Brain (organoid and tissue), 16 donors: ENCODE measurements at places on chromosomes 2 and 18.
A peak's percentile ranks its signal among the peaks of the same experiment; 100 is the strongest.

DNA sequence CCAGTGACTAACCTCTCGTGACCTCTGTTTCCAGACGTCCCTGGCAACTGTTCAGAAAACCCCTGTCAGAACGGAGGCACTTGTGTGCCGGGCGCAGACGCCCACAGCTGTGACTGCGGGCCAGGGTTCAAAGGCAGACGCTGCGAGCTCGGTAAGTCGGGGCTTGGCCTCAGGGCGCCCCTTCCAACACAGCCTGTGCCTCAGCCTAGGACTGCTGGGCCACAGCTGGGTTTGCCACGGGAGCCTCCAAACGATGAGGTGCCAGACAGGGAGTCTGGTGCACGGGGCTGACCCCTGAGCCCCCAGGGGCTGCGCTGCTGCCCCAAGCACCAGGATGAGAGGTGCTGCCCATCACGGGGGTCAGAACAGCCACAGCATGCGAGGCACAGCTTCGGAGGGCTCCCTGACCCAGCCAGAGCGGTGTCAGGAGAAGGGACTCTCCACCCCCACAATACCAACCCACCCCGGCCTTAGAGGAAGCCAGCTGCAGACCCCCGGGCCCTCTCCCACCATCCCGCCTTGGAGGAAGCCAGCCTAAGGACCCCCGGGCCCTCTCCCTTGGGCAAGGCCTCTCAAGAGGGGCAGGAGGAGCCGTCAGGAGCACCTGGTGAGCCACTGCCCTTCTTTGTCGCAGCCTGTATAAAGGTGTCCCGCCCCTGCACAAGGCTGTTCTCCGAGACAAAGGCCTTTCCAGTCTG lies 20.3 kb downstream of the MTERF4 start:
- DNase-seq: no peak

DNA sequence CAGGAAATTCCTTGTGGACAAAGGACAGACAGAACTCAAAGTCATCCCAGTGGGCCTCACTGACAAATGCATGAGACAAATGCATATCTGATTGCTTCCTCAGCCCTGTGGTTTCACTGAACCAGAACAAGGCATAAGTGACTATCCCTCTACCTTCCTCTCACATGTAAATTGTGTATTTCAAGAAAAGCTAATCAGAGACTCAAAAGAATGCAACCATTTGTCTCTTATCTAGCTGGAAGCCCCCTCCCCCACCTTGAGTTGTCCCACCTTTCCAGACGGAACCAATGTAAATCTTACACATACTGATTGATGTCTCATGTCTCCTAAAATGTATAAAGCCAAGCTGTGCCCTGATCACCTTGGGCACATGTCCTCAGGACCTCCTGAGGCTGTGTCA lies 102.0 kb upstream of the TMEM200C start:
- no peak for DNase-seq

GRCh38 chr2:9107168-9108025 lies 99.2 kb upstream of the ASAP2 start:
- DNase-seq: no peak

DNA sequence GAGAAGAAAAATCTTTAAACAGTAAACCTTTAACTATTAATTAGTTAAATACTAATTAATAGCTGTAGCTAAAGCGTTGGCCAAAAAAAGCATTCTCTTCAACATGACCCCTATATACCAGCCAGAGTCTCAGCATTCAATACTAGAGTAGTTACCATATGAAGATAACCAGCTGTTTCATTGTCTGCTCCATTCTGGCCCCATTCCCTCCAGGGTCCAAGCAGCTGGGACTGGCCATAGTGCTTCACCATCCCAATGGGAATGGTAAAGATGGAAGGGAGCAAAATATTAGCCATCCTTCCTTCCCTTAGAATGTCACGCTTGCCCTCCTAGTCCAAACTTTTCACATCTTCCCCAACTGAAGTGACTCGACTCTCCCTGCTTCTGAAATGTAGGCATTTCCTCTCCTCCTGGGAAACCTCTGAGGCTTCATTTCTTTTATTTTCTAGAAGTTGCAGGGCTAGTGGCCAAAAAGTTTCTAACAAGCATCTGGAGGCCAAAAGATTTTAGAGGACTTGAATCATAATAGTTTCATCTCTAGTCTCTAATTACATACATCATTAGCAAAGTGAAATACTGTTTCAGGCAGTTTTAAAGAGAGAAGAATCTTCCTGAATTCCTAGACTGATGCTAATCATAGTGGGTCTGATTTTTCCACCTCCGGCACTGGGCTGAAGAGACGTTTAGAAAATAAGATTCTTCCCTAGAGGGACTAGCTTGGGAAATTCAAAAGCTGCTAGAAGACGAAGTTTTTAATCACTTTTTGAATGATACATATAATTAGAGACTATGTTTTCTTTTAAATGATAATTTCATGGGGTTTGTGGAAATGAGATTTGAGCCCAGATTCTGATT lies 52.7 kb downstream of the CCDC68 start:
- DNase-seq: peak; percentile 79

- DNase-seq: no peak
Measured at GRCh38 chr2:55843096-55843993, 80.2 kb downstream of the EFEMP1 start.

DNA sequence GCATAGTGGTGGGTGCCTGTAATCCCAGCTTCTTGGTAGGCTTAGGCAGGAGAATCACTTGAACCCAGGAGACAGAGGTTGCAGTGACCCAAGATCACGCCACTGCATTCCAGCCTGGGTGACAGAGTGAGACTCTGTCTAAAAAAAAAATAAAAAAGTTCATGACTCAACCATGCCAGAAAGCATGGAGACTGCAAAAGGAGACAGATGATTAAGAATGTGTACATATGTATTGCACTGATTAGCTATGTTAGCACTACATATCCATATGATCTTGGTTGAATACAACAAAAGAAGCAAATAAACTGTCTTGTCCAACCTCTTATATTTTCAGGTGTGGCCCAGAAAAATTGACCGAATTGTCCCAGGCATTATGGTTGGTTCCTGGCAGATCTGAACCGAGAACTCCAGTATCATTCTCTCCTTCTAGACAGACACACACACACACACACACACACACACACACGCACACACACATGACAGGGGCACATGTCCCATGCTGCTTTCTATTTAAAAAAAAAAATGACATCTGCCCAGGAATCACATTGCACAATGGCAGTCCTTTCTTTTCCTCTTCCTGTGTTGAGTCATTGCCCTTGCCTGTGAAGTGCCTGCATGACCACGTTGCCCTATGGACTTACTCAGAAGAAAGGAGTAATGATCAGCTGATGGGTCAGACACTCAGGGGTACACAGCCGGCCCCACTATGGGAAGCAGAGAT lies 65.6 kb downstream of the MYCN start:
- no peak for DNase-seq

- DNase-seq: peak; percentile 20
Measured at GRCh38 chr2:231920795-231921194, 5.4 kb downstream of the NPPC start.

DNA sequence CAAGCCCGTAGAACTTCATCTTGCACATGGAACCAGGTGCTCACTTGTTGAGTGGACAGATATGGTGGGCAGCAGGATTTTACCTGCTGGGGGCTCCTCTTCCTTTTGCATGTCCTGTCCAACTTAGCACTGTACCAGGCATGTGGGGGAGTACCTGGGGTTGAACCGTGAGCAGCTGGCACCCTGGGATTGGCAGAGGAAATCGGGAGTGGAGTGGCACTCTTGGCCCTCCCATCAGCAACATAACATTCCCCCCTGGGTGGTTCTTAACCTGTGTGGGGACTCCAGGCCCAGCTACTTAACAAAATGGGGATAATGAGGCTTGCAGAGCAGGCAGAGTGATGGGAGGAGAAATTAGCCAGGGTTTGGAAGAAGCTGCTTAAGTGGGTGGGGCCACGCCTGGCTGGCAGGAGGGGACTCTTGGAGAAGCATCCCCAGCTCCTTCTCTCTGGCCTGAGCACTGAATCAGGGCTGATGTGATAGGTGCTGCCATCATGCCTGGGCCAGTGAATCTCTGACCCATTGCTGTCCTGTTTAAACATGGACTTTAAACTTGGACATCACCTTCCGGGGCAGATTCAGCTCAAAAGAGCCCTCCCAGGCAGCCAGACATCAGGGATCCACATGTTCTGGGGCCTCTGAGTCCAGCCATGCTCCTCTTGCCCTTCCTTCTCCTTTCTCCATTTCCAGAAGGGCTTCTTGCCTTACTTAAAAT lies 15.5 kb downstream of the FOSL2 start:
- no peak for DNase-seq

- peak; percentile 71 for DNase-seq
Measured at GRCh38 chr2:73985308-73986084, 786 bp downstream of the TET3 start.

DNA sequence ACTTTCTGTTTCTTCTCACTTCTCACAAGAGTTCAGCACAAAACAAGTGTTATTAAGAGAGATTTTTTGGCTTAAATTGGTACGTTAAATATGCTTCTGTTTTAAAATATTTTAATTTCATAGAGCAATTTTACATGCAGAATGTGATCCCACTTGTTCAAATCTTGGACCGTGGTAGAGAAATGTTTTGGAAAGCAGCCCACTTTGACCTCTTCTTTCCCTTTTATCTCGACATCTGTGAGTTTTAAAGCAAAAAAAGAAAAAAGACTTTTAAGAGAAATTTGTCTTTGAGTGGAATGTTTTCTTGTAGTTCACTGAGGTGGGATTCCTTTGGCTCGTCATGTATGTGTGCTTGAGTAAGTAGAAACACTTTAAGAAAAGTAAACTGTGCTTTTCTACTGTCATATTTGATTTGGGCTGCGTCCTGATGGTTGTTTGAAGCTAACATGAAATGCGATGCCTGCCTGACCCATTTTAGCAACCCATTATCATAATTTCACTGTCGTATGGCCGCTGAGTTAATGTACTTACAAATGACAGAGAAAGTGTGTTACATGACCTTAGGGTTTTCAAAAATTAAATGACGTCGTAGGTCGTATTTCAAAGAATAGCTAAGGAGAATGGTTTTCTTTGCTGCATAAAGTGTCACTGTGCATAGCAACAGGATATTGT lies 54.5 kb downstream of the TSHZ1 start:
- DNase-seq: no peak

DNA sequence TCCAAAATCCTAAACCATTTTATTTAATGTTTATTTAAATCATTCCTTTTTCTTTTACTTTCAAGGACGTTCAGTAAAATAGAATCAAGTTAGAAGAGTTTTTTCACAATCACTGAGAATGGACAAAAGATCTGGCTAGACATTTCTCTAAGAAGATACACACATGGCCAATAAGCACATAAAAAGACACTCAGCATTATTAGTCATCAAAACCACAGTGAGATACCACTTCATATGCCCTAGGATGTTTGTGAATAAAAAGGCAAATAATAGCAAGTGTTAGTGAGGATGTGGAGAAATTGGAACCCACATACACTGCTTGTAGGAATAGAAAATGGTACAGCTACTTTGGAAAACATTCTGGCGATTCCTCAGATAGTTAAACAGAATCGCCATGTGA lies 76.1 kb downstream of the RHBDD1 start:
- no peak for DNase-seq

DNA sequence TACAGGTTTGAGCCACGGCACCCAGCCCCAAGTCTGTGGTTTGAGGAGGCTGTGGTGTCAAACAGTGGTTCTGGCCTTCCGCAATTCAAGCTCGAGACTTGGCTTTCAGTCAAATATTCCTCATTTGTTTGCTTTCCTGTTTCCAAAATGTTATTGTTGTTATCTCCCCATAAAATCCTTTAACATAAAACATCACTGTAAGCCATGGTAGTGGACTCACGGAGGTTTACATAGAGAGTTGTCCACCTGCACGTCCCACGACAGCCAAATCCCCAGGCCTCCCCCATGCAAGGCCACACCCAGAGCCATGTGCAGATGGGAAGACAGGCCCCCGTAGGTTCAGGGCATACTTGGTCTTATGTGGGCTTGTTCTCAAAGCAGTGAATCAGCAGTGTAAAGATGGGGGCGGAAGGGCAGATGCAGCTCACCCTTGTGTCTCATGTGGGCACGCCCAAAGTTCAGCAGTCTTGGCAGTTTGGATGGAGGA lies 18.9 kb upstream of the ST3GAL5 start:
- DNase-seq: no peak

- no peak for DNase-seq
Measured at GRCh38 chr2:152407204-152407721, 72.3 kb downstream of the FMNL2 start.

GRCh38 chr2:1539973-1540372 lies 126.7 kb downstream of the TPO start:
- no peak for DNase-seq

DNA sequence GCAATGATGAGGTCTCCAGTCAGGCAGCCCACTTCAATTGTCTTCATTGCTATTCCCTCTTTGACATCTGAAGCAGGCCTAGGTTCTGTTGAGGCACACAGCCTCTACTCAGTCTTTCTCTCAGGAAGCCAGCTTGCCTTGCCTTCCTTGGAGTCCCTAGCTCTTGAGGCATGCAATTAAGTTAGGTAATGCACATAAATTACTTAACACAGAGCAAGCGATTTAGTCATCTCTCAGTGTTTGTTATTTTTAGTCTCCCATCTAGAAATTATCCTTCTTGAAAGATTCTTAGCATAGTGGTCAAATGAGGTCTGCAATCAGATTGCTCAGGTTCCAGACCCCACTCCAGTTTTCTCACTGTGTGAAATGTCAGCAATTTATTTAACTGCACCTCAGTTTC lies 32.0 kb downstream of the SULT1C4 start:
- no peak for DNase-seq

DNA sequence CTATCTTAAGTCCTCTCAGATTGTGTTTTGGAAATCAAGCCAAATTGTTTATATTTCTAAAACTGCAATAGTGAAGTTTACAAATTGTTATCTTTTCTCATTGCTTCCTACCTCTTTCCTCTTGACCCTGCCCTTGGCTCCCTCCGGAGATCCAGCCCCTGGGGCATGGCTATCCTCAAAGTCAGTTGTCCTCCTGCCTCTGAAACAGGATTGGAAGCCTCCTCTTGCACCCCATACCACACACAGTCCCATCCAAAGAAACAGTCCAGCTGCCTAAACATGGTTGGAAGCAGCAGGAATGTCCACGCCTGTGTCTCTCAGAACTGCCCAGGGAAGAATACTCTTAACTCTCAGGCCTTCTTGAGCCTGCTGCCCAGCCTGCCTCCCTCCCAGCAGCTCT lies 30.1 kb upstream of the COL6A3 start:
- DNase-seq: no peak

GRCh38 chr2:54666634-54667265 lies 56.7 kb upstream of the EML6 start:
- peak; percentile 83 for DNase-seq

DNA sequence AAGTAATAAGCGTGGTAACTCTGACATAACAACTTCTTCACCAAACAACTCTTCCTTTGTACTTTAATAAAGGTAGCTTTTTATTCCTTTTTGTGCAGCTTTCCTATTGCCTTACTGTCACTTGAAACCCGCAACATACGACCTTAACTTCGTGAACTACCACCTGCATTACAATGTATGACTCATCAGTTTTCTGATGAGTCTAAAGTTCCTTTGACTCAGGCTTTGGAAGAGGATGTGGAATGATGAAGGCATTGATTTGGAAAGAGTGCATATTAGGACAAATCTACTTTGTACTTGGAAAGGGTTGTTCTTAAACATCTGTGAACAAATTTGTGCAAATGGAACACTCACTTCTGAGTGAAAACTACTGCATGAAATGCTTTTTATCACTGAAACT lies 1012.1 kb downstream of the TMEM182 start:
- no peak for DNase-seq

GRCh38 chr2:234978466-234979203 lies 26.8 kb downstream of the SH3BP4 start:
- DNase-seq: no peak
